ENCODE measurements at places on chromosomes 4 and X.

DNA sequence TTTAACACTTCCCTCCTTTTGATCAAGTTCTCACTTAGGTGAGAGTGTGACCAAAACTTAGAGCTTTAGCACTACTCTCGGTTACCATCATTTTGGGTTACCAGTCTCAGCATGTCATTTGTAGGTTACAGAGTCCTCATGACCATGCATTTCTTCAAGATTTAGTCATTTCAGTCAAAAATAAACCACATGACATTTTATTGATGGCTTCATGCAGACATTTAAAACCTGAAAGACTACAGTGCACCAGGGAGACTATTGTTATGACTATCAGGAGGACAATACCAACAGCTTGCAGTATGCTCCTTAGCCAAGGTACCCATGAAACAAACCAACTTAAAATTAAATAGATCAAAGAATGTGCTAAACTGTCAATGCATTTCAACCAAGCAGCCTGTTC is 498.1 kb upstream of the FSTL5 start:
- DNase-seq = no peak

GRCh38 chr4:101237773-101238172 is 109.6 kb downstream of the PPP3CA start:
- DNase-seq = no peak

DNA sequence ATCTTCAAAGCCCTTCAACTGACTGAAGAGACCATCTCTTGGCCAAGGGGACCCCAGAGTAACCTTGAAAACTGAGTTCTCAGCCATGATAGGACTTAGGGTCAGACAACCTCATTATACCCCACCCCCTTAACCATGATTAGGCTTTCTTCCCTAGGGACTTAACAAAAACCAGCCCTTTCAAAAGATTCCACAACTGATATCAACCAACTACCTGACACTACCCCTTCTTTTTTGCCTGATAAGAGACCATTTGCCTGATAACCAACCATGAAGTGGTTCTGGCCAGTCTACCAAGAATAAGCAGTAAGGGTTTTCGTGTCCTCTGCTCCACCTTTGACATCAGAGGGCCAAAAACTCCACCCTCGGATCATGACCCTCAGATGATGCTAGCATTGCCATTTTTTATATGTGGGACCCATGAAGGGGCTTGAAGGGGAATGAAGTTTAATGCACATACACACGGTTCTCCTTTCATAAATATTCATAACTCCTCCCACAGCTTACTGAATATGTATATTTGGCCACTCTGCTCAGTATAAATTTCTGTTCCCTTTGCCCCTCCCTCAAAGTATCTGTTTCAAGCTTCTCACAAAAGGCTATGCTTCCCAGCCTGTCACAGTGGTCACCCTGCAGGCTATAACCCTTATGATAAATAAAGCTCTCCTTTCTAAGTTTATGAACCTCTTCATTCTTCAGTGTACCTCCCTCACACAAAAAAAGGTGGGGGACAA is 12.3 kb downstream of the TBCK start:
- no peak for DNase-seq

GRCh38 chr4:39502019-39502663 is 25.1 kb downstream of the UGDH start:
- no peak for DNase-seq

DNA sequence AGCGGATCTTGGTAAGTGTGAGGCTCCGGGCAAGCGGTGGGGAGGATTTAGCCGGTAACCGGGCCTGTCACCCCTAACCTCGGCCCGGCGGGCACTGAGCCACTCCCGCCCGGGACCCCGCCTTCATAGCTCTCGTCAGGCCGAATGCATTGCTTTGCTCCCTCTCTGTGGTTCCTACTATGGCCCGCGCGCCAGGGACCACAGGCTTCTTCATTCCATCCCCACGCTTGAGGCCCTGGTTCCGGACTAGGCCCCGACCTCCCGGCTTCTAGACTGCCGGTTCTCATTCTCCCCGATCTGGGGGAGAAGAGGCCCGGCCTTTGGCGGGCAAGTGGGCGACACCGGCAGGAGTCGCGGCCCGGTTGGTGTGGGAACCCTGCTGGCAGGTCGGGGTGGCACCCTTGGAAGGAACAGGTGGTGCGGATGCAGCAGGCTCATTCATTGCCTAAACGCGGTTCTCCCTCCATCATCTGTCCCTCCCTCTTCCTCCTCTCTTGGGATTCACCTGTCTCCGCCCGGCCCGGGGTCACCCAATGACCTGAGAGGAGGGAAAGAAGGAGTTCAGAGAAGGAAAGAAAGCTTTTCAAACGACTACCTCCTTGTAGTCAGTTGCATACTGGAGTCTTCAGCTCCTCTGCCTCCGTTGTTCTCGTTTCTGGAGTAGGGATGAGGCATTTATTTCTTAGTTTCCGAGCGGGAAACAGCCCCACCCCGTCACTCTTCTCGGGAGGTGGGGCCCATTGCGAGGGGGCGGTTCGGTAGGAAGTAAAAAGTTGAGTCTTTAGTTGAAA is at the start of gene NDUFC1:
Gene NDUFC1, minus strand, starts transcription at position 657 of the 791 bp plus-strand sequence. CDS start 6,679 bp downstream, outside the sequence.
- peak; percentile 27 for DNase-seq

DNA sequence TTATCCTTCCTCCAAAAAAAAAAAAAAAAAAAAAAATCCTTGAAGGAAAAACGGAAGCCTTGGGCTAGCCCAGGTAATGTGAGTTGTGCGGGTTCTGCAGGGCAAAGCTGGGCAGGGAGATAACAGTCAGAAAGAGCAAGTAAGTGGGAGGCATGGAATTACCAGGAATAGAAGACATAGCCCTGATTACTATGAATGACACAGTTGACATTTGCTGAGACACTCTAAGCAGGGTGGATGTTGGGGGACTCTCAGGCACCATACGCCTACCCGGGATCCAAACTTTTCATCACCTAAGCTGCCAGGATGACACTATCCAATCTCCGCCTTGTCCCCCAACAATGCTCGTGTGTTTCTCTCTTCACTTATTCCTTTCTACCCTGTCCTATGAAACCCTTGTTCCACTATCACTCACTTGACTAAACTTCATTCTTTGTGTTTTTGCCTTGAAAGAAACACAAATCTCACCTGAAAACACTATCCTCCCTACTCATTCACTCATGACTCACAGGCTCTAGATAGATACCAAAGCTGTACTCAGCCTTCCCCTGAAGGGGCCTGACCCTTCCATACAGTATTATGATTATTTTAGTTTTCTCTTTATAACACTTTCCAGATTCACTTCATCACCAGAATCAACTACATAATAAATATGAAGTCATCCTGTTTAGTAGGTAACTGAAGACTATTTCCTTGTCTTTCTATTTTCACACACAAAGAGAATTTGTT is 158.4 kb downstream of the INPP4B start:
- no peak for DNase-seq

DNA sequence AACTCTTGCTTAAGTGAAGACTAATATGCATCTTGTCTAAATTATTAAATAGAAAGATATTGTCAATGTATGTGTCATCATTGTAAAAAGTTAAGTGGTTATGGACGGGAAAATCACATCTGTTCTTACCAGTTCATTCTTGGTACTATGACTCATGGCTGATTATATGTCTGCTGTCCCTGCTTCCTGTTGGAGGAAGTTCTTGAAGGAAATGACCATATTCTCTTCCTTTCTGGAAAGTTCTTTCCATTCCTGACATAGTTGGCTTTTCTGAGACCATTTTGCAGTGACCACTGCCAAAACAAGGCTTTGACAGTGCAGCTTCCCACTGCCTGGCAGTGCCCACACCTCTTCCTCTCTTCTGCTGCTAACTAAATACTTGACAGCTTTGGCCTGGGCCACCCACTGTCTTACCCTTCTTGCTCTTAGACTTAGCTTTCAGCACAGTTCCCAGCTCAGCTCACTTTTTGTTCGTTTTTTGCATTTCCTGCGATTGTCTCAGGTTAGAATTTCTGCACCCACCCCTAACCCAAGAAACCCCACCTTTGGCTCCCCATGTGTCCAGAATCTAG is 13.2 kb upstream of the CLDN24 start:
- no peak for DNase-seq

- DNase-seq = no peak
Observed at GRCh38 chr4:162791226-162791625, 375.5 kb downstream of the NAF1 start.

GRCh38 chr4:150402871-150403272 is 179.1 kb upstream of the MAB21L2 start:
- DNase-seq = no peak

GRCh38 chr4:19214591-19215186 is 1037.0 kb upstream of the SLIT2 start:
- DNase-seq = no peak

DNA sequence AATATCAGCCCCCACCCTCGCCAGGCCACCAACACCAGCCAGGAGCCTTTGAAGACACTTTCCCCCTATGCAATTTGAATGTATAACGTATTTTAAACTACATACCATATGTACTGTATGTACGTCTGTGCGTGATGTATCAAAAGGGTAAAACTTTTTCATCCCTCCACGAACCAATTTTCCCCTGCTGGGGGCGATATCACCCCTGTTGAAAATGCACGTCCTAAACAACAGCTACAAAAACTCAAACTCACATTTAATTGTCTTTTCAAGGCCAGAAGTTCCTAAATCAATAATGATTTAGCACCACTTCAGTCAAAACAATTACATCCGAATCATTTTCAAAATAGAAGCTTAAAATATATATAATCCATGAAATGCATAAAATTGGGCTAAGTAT is 1.4 kb downstream of the VEGFD start:
- no peak for DNase-seq

- no peak for DNase-seq
Observed at GRCh38 chrX:69900491-69900890, 149.2 kb downstream of the AWAT2 start.
